ENCODE measurements at places on chromosomes 2 and 18. TPM values are rescaled to one million over a fixed set of nuclear protein-coding genes. Genes with fewer than 3 reads are reported as not detected.

DNA sequence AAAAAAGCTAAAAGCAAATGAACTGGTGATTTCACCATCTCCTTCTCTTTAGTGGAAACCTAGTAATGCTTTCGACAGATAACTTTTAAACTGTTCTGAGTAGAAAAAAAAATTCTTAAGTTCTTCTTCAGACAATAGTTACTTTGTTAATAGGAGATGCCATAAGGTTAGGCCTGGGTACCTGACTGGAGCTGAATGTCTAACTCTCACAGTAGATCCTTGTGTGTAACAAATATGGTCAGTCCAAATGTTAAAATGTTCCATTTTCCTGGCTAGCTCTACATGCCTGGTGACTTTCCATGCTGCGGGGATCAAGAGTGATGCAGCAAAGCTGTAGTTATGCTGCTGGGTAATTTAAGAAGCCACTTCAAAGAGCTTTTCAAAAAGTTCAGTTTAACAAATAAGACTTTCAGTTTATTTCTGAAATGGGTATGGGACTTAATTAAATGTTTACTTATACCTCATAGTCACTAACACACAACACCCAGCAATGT, 264.0 kb upstream of the SESTD1 start:
- DNase-seq: no peak

DNA sequence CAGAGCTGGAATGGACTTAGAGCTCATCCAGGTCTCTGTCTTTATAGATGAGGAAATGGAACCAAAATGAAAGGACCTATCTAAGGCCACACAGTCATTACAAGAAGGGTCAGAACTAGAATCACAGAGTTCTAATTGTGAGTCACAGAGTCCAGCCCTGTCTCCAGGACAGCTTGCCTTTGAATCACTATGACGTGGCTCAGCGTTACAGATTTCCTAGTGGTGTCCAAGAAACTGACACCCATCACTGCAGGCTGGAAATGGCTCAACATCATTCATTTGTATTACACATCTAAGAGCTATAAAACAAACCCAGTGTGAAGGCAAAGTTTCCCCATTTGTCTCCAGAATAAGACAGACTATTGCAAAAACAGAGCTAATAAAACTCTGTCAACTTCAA, 164.3 kb upstream of the SIX2 start:
- peak; percentile 94 for DNase-seq

GRCh38 chr2:138500592-138501424, 762 bp upstream of the SPOPL start:
- DNase-seq: no peak

- DNase-seq: no peak
Measured at GRCh38 chr2:133685636-133686215, 117.5 kb upstream of the NCKAP5 start.

GRCh38 chr2:144514616-144515091, 5.3 kb downstream of the ZEB2 start:
- DNase-seq: no peak

The SPAG16 gene
- 13.0 TPM for total RNA-seq

- no peak for DNase-seq
Measured at GRCh38 chr2:24872344-24873115, 47.5 kb downstream of the ADCY3 start.

The TCF4 gene
- 2.3 TPM for total RNA-seq

DNA sequence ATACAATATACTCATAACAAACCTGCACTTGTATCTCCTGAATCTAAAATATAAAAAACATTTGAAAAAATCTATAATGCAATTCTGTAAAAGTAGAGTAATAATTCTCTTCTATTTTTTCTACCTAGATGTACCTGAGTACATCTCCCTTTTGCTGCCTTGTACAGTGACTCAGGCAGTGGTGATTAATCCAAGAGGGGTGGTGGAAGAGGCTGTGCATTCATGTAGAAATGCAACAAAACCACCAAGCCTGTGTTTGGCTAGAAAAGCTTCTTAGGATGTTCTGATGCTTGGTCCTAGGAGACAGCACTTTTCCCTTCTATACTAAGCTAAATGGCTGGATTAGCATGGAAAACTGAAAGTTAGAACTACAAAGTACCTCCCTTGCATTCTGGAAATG, 245.8 kb downstream of the DPP10 start:
- no peak for DNase-seq

The POMC gene
- not detected for total RNA-seq

The ACVR1C gene
- not detected for total RNA-seq

The MC5R gene
- total RNA-seq: not detected

DNA sequence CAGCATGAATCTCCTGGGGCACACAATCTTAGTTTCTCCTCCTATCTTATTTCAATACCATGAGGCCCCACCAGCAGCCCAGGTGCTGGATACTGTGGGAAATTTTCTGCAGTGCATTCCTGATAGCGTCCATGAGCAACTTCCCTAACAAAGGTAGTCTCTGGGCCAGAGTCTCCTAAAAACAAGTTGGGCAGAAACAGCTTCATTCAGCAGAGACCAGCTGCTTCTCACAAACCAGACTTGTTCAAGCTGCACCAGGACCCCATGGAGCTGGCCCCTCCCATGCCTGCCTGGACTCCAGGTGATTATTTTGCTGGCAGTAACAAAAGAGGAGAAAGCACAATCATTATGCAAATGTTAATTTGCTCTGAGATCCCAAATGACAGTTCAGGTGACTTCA, 31.4 kb downstream of the MYO5B start:
- no peak for DNase-seq

The SCYGR4 gene
- not detected for total RNA-seq

GRCh38 chr2:121342751-121343150, 57.7 kb upstream of the TFCP2L1 start:
- no peak for DNase-seq

DNA sequence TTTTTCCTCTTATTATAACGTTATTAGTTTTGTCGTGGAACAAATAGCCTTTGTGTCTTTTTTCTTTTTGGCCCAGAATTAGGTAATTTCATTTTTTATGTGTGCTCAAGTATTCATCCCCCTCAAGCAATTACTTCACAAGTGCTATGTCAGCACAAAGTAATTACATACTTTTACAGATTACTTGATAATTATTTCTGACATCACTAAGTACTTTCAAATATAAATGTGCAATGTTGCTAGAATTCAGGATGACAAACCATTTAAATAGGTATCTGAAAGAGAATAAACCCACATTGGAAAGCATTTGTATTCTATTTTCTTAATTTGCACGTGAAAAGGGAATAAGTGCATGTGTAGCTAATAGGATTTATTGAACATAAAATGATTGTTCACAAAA, 238.2 kb downstream of the CDH7 start:
- DNase-seq: no peak

The GKN2 gene
- not detected for total RNA-seq

The XIRP2 gene
- not detected for total RNA-seq

The ALPG gene
- 65.3 TPM for total RNA-seq

DNA sequence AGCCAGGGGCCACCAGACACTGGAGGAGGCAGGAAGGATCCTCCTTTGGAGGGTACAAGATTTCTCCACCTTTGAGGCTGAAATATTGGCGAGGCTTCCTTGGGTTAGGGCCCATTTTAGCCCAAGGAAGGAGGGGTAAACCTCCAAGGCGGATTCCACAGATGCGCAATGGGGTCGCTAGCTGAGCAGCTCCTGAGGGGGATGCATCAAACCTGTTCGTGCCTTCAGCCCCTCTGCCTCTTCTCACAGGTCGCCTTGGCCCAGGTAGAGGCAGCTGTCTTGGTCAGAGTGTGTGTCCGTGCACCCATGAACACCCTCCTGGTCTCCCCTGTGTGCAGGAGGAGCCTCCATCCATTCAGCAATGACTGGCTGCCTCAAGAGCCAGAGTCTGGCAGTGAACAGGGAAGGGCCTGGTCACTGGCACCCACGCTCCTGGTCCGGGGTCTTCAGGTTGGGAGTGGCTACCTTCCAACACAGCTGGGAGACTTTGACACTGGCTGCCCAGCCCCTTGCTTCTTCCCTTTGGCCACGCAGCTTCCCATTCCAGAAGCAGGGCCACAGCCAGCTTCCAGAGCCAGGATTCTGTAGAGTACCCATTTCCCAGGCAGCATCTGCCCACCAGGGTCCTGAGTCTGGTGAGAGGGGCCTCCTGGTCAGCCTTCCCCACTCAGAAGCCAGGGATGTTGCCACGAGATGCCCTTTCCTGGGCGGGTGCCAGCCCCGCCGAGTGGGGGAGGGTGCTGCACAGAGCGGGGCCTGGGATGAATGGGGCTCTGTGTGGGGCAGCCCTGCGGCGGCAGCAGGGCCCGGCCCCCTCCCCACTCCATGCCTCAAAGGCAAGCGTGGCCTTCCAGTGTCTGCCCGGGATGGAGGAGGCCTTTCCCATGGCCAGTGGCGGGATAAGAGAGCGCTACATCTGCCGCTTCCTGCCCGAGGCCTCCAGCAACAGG, 95.8 kb upstream of the GPC1 start:
- no peak for DNase-seq

GRCh38 chr2:98910349-98911125, 25.5 kb downstream of the CRACDL start:
- no peak for DNase-seq

- DNase-seq: no peak
Measured at GRCh38 chr2:126669772-126670171, 13.8 kb downstream of the GYPC start.

- DNase-seq: no peak
Measured at GRCh38 chr2:43874776-43875451, 36.1 kb downstream of the ABCG8 start.

- DNase-seq: no peak
Measured at GRCh38 chr18:52394602-52395001, 54.6 kb downstream of the DCC start.

DNA sequence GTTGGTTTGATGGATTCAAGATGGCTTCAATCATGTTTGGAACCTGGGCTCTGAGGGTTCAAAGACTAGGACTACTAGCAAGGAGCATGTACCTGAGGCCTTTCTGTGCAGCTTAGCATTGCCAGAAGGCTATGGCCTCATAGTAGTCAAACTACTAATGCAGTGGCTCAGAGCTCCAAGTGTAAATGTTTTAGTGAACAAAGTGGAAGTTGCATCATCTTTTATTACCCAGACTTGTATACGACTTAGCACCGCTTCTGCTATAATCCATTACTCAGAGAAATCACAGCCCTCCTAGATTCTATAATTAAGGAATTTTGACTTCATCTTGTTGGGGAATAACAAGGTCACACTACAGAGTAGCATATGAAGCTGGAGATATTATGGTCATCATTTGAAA, 210.5 kb downstream of the ERBB4 start:
- no peak for DNase-seq

GRCh38 chr18:48646976-48647375, 108.1 kb downstream of the CTIF start:
- DNase-seq: no peak

DNA sequence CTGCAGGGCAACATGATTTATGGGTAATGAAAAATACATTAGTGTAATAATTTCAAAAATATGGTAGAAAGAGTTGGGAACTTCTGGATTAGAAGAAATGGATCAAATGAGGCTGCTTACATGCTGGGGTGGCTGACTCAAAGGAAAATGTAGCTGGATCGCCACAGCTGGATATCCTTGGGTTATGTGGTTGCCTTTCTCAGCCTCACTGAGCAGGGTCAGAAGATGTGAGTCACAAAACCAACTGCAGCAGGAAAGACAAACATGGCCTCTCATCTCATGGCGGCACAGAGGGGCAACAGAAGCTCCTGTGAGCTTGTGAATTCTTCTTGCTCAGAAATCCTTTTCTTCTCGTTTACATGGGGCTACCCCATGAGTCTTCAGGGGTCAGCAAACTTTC, 317.1 kb upstream of the SPRED2 start:
- no peak for DNase-seq

The RAX gene
- total RNA-seq: not detected

GRCh38 chr2:71856773-71857525, 290.7 kb downstream of the CYP26B1 start:
- no peak for DNase-seq

DNA sequence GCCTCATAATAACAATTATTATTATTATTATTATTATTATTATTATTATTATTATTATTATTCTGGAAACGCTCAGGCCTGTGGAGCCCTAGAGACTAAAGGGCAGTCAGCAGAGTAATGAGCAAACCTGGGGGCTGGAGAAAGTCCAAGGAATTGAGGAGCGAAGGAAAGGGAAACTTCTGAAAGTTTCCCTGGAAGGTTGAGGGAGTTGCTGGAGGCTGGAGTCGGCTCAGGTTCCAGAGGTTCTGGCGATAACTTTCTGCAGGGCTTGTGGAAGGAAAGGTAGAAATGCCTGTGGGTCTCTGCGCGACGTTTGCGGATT, 9.2 kb downstream of the POU3F3 start:
- no peak for DNase-seq

- DNase-seq: no peak
Measured at GRCh38 chr2:207437524-207438143, 92.1 kb upstream of the CREB1 start.

- DNase-seq: no peak
Measured at GRCh38 chr2:227504700-227505099, 32.7 kb downstream of the AGFG1 start.

- no peak for DNase-seq
Measured at GRCh38 chr2:153474407-153474806, 4.2 kb downstream of the RPRM start.

DNA sequence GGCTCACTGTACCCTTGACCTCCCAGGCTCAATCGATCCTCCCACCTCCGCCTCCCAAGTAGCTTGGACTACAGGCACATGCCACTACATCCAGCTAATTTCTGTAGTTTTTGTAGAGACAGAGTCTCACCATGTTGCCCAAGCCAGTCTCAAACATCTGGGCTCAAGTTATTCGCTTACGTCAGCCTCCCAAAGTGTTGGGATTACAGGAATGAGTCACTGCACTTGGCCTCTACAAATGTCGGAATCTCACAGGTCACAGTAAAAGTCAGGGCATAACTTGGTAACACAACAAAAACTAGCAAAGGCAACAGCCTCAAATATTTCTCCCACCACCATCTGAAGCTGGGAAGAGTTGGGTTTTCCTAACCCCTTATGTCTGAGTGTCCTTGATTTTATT, 25.3 kb downstream of the SCG2 start:
- DNase-seq: no peak

- no peak for DNase-seq
Measured at GRCh38 chr2:151771599-151772358, 37.5 kb upstream of the NEB start.

- DNase-seq: no peak
Measured at GRCh38 chr2:108449410-108450130, 564 bp downstream of the GCC2 start.
